ENCODE measurements at places on chromosomes 13 and 19.

DNA sequence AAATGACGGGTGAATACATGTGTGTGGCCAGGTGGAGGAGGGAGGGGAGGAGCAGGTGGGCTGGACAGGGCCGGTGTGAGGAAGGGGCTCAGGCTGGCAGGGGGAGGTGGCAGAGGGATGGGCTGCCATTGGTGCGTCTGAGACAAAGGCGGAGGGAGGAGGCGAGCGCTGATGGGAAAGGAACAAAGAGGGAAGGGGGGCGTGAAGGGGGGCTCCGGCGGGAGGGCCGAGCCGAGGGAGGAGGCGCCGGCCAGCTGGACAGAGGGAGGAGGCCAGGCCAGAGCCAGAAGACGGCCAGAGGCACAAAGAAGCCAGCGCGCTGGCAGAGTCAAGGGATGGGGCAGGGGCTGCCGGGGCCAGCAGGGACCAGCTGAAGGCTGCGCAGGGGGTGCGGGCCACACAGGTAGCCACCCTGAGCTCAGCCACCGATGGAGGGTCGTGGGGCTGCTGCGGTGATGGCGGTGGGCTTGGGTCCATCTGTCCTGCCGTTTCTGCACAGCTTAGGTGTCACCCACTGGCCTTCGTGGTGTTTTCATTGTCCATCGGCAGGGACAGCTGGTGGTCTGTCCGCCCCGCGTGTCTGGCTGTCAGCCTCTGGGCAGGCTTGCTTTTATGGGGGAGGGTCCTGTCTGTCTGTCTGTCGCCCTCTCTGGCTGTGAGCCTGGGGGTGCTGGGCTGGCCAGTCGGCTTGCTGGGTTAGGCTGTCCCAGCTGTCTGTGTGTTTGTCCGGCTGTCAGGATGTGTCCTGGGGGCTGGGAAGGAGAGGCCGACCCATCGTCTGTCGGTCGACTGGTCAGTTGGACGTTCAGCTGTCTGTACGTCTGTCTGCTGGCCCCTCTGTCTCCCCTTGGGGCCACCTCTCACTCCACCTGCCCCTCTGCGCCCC lies 2.2 kb downstream of the APC2 start:
- no peak for DNase-seq

GRCh38 chr13:96994017-96994857 lies at the start of gene OXGR1:
Gene OXGR1, minus strand, starts transcription at chr13:96994476. Its CDS starts 6,717 bp downstream, at chr13:96987759.
- DNase-seq, result no peak

GRCh38 chr19:3723883-3724282 lies 15.7 kb downstream of the TJP3 start:
- DNase-seq, result no peak

DNA sequence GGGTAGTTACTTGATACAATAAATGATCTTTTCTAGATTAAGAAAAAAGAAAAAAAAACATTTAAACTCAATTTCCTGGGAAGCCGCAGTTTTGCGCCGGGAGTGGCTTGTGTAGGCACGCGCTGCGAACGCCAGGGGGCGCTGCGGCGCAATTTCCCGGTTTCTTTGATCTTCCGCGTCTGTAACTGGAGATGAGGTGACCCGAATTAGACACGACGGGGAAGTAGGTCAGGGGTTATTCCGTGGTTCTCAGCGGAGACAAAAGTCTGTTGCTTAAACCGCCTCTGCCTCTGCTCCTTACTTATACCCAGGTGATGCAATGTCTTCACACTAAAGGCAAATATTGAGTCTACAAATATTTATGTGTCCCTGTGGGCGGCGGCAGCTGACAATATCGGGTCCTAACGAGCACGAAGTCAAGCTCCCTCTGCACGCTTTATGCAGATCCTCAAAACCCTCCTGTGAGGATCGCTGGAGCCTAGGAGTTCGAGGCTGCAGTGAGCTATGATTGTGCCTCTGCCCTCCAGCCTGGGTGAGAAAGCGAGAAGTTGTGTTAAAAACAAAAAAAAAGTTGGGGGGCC lies 15.2 kb downstream of the STXBP2 start:
- DNase-seq, result peak; percentile 97

GRCh38 chr13:28320884-28321574 lies 173.9 kb downstream of the FLT1 start:
- DNase-seq, result no peak

GRCh38 chr13:23901365-23901764 lies 4.1 kb upstream of the C1QTNF9B start:
- no peak for DNase-seq

GRCh38 chr13:113938246-113938645 lies 35.6 kb downstream of the C13orf46 start:
- DNase-seq, result no peak

GRCh38 chr13:85194482-85194881 lies 604.7 kb downstream of the SLITRK6 start:
- no peak for DNase-seq

DNA sequence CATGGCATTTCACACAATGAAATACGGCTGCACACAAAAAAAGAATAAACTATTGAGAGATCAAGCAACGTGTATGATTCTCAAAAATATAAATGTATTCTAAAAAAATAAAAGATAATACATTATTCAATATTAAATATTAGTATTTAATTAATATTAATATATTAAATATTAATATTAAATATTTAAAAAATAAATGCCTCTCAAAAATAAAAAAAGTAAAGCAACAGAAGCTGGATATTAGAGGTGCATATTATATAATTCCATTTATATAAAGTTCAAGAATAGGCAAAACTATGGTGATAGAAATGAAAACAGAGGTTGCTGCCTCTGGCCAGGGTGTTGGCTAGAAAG lies 57.1 kb downstream of the GADD45B start:
- DNase-seq, result no peak

DNA sequence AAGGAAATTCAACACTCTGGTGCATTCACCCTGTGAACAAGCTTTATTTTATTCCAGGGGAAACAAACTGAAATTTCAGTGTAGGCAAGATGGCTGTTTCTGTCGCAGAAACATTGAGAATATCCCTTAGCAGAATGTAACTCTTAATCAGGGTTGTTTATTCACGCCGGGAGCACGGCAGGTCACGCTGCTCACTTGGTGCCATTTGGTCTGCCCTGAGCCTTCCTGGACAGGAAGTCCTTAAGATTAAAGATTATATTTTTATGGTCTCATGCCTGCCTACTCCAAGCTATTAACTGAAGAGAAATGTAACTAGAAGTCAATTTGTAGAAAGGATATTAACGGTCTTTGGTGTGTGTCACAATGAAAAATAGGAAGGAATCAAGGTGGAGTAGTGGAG lies 185.3 kb upstream of the ARGLU1 start:
- DNase-seq, result no peak

GRCh38 chr13:53920916-53921315 lies 892.3 kb downstream of the OLFM4 start:
- DNase-seq, result no peak

GRCh38 chr19:51777570-51778462 lies 16.8 kb downstream of the FPR2 start:
- peak; percentile 79 for DNase-seq

GRCh38 chr13:50357586-50358118 lies 342.4 kb downstream of the KCNRG start:
- no peak for DNase-seq

GRCh38 chr13:31512331-31512730 lies 227.0 kb upstream of the RXFP2 start:
- DNase-seq, result no peak

- DNase-seq, result peak; percentile 14
Measured at GRCh38 chr13:71979616-71980015, 112.6 kb upstream of the DACH1 start.

- DNase-seq, result no peak
Measured at GRCh38 chr13:29676941-29677452, 81.5 kb upstream of the SLC7A1 start.

DNA sequence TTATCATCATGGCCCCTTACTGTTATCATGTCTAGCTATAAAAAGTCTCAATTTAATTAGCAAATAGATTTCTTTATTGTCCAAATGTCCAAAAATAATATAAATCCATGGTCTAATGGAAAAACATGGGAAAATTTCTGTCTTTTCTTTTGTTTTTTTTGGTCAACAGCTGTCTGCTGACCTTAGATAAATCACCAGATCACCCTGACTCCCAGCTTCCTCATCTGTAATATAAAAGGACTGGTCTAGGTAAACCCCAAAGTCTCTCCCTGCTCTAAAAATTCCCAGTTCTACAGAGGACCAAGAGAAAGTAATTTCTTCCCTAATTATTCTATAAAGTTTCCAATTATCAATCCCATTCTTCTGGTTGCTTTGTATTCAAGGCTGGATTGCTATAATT lies 30.7 kb upstream of the RCBTB2 start:
- DNase-seq, result no peak

- DNase-seq, result no peak
Measured at GRCh38 chr13:94384231-94384905, 95.1 kb downstream of the DCT start.

DNA sequence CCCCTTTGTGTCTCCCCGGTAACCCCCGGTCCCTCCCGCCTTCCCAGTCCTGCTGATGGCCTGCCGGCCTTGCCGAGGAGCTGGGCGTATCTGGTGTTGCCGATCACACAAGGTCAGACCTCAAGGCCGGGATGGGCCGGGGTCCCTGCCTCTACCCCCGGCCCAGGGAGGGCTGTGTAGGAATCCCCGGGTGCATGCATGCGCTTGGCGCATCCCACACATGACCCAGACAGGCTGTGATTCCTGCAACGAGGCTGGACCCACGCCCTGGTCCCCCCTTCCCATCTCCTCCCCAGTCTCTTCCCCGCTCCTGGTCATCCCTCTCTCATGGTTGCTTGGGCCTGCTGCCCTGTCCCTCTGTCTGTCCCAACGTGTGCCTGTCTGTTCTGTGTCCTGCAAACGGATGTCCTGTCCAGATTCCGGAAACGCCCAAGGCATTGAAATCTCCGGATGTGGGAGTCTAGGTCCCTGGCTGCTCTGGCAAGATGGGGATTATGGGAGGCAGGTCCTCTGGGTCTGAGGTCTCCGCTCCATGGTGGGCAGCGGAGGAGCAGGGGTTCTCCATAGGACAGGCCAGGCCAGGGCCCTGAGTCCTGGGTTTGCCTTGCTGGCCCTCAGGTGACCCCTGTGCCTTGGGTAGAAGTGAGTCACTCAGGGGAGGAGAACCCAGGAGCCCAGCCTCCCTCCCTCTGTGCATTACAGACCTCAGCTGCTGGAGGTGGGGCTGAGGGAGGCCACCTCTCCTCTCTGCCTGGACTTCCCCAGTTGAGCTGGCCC lies 1.6 kb downstream of the PKN1 start:
- peak; percentile 67 for DNase-seq
